ENCODE measurements at places on chromosomes 11 and 22.

DNA sequence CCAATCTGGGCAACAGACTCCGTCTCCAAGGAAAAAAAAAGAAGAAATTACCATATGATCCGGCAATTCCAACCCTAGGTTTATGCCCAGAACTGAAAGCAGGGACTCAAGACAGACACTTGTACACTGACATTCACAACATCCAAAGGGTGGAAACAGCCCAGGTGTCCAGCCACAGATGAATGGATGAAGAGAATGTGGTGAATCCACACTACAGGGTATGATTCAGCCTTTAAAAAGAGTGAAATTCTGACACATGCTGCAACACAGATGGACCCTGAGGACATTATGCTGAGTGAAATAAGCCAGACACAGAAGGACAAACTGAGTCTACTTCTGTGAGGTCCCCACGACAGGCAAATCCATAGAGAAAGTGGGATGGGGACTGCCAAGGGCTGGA lies 43.9 kb downstream of the SGSM3 start:
- no peak for DNase-seq

DNA sequence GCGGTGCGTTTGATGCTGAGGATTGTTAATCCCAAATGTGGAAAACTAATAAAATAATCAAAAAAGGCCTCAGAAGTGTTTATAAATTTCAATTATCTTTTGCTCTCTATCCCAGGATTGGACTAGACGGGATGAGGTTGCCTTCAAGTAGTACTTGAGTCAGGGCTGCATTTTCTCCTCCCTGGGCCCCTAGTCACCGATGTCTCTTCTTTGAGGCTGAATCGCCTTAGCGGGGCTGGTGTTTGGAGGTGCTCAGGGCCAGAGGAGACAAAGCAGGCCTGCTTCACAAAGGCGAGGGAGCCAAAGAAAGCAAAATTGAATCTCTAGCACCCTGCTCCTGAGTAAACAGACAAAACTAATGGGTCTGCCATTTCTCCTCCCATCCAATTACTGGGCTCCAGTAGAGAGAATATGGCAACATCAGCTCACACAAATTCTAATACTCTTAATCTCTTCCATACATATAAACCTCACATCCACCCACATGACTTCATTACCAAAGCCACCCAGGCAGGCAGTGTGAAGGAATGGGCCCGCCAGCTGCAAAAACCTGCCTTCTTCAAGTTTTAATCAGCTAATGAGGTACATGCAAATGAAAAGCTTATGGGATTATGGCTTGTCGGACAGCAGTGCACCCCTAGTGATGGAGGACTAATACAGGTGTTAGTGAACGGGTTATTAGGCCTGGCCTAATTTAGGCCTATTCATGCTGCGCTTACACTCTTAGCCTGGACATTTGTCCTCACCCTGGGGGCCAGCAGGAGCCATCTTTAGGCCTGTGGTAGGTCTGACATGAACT lies 52.7 kb upstream of the HTATIP2 start:
- no peak for DNase-seq

- DNase-seq = no peak
These were observed 253.7 kb upstream of the CHORDC1 start for GRCh38 chr11:90476442-90477007.

- DNase-seq = peak; percentile 60
These were observed 5.8 kb downstream of the TSPAN4 start for GRCh38 chr11:848380-848931.

GRCh38 chr11:117931971-117932370 lies 2.8 kb upstream of the TMPRSS13 start:
- peak; percentile 67 for DNase-seq

DNA sequence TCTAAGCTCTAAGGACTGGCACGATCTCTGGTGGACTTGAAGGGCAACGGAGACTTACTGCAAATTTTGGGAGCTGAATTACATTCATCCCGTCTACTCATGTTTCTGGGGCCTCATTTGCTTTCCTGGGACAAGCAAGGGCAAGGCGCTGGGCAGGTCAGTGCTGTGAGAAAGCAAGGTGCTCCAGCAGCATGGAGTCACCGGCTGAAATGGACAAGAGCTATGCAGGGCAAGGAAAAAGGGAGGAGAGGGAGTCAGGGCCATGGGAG lies 25.6 kb downstream of the FLI1 start:
- DNase-seq = no peak

DNA sequence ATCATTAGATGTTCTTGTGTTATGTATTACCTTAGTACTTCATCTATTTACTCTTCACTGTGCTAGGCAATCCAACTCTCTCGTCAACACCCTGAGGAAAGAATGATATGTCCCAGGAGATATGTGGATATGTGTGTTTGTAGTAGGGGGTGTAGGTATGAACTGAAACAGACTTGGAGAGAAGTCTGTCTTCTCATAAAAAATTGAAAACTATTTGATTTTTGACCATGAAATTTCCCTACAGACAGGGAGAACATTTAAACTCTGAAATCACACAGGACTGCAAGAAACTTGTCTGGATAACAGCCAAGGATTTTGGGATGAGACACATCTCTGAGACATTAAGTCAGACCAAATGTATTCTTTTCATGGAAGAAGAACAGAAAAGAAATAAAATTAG lies 967.0 kb upstream of the FAT3 start:
- DNase-seq = no peak

- DNase-seq = no peak
These were observed 22.8 kb downstream of the OTUB1 start for GRCh38 chr11:64008914-64009633.

DNA sequence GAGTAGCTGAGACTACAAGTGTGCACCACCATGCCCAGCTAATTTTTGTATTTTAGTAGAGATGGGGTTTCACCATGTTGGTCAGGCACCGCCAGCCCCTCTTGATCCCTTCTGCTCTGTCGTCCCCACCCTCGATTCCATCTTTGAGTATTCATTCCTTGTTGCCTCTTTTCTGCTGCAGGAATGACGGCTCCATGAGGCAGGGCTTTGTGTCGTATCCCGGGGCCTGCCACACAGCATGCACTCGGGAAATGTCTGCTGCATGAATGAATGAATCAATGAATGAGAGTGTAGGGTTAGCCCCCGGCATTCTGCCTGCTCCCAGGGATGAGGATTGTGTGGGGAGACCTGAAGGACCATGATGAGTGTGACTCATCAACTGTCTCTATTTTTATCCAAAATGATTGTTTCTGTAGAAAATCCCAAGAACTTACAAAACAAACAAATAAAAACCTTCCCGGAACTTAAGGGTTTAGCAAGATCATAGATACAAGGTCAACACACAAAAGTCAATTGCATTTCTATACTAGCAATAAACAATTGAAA lies 54.6 kb upstream of the SLC22A12 start:
- DNase-seq = no peak

All from stimulated activated CD8-positive, alpha-beta memory T cell treated with anti-CD3 and anti-CD28 coated beads, Interleukin-2, amount 100 ng/mL, for 48 hours (primary cell).